ENCODE measurements at places on chromosomes 12 and 14.

DNA sequence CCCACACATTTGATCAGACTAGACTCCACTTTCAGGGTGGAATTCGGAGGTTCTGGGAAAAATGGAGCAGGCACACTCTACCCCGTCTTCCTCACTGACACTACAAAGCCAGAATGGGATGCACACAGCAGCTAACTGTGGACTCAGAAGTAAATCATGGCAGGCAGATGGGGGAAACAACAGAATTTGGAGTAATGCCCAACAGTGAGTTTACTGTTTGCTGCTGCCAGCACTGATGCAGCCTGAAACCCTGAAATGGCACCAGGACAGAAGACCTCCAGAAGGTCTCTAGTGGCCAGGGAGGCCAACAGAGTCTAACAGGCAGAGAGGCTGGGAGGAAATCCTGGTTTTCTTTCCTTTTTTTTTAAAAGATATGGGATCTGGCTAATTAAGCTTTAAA lies 24.6 kb downstream of the KCTD10 start:
- peaks cover 32% of the 10 kb centered on the region for H3K36me3 ChIP-seq
- H3K27me3 ChIP-seq, result no peaks in the 10 kb centered on the region
- no peak for DNase-seq
- no peak overlapping the region for H3K4me3 ChIP-seq
- H3K4me1 ChIP-seq, result peaks cover 2% of the 10 kb centered on the region
- no peak overlapping the region for H3K27ac ChIP-seq

- no peak overlapping the region for H3K4me3 ChIP-seq
- H3K36me3 ChIP-seq, result no peaks in the 10 kb centered on the region
- no peaks in the 10 kb centered on the region for H3K27me3 ChIP-seq
Observed at GRCh38 chr14:34180869-34181268, 230.0 kb upstream of the EGLN3 start.

GRCh38 chr14:22255017-22255950 lies 333.7 kb downstream of the DAD1 start:
- no peak overlapping the region for H3K27ac ChIP-seq
- no peaks in the 10 kb centered on the region for H3K27me3 ChIP-seq
- H3K4me1 ChIP-seq, result no peaks in the 10 kb centered on the region
- no peak for DNase-seq
- H3K36me3 ChIP-seq, result no peaks in the 10 kb centered on the region

DNA sequence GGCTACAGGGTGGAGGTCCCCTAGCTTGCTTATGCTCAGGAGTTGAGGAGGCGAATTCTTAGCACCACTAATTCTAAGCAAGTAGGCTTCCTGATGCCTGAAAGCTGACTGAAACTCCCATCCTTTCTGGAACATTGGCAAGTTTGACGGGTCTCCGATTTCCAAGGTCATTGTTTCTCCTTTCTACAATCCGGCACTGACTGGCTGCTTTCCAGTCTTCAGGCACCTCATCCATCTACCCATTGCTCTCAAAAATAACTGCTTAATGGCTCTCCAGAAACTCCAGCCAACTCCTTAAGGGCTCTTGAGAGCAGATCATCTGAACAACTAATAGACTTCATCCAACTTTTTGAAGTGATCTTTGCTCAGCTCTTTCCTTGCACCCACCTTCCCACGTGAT lies 13.3 kb downstream of the REM2 start:
- H3K27me3 ChIP-seq, result peaks cover 10% of the 10 kb centered on the region
- peaks cover 6% of the 10 kb centered on the region for H3K36me3 ChIP-seq
- H3K4me3 ChIP-seq, result no peak overlapping the region
- no peaks in the 10 kb centered on the region for H3K4me1 ChIP-seq
- no peak for DNase-seq

GRCh38 chr14:77036484-77037214 lies 8.1 kb upstream of the IRF2BPL start:
- no peaks in the 10 kb centered on the region for H3K36me3 ChIP-seq
- no peak overlapping the region for H3K4me3 ChIP-seq
- no peaks in the 10 kb centered on the region for H3K27me3 ChIP-seq
- peaks cover 13% of the 10 kb centered on the region for H3K4me1 ChIP-seq
- no peak for DNase-seq

DNA sequence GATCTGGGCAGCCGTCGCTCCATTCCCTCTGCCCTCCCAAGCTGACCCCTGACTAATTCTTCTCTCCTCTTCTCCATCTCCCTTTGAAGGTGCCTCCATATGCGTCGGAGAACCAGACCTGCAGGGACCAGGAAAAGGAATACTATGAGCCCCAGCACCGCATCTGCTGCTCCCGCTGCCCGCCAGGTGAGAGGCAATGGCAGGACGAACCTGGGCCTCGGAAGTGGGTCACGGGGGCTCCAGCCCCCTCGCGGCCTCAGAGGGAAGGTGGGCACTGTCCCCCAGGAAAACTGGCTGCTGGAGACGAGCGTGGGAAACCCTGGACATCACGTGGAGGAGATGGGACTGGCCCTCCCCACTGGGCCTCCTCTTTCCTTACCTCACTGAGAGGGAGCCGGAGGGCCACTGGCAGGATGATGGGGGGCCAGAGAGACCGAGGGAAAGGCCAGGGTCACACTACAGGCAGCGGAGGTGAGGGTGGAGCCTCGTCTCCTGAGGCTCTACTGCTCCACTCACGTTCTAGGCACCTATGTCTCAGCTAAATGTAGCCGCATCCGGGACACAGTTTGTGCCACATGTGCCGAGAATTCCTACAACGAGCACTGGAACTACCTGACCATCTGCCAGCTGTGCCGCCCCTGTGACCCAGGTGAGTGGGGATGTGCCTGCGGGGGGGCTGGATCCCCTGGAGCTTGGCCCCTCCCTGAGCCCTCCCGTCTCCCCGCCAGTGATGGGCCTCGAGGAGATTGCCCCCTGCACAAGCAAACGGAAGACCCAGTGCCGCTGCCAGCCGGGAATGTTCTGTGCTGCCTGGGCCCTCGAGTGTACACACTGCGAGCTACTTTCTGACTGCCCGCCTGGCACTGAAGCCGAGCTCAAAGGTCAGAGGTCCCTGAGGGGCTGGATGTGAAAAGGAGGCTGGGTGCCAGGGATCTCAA lies 806 bp downstream of the LTBR start:
- H3K36me3 ChIP-seq, result no peaks in the 10 kb centered on the region
- peaks cover 13% of the 10 kb centered on the region for H3K4me1 ChIP-seq
- H3K27me3 ChIP-seq, result peaks cover 8% of the 10 kb centered on the region
- H3K27ac ChIP-seq, result no peak overlapping the region
- DNase-seq, result no peak
- H3K4me3 ChIP-seq, result no peak overlapping the region

DNA sequence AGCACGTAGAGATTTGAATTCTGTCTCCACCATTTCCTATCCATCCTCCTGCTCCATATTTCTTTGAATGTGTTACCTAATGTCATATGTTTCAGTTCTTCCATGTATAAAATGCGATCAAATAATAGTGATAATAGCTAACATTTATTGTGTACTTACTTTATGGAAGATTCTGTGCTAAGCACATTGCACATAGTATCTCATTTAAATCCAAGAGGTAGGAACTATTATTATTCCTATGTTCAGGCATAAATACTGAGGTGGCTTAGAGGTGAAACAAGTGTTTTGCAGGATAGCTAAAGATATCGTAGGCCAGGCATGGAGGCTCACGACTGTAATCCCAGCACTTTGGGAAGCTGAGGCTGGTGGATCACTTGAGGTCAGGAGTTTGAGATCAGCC lies 17.5 kb upstream of the AICDA start:
- no peaks in the 10 kb centered on the region for H3K27me3 ChIP-seq
- DNase-seq, result no peak
- H3K4me1 ChIP-seq, result no peaks in the 10 kb centered on the region
- no peak overlapping the region for H3K4me3 ChIP-seq

DNA sequence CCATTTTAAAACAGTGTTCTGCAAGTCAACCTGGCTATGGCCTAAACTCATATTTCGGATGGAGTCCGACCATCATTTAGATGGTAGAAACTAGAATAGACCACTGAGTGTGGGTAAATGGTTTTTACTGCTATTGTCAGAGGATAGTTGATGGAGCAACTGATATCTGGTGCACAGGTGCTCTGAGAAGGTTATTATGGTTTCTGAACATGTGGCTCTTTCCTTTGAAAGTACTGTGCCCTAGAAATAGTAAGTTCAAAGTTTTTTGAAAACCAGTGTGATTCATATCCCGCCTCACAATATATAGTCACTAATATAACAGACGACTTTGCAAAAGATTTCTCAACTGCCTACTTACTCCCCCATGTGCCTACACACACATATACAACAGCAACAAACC lies 64.4 kb upstream of the BTG1 start:
- H3K4me3 ChIP-seq, result no peak overlapping the region
- H3K27me3 ChIP-seq, result no peaks in the 10 kb centered on the region
- no peak overlapping the region for H3K27ac ChIP-seq
- H3K4me1 ChIP-seq, result no peaks in the 10 kb centered on the region

DNA sequence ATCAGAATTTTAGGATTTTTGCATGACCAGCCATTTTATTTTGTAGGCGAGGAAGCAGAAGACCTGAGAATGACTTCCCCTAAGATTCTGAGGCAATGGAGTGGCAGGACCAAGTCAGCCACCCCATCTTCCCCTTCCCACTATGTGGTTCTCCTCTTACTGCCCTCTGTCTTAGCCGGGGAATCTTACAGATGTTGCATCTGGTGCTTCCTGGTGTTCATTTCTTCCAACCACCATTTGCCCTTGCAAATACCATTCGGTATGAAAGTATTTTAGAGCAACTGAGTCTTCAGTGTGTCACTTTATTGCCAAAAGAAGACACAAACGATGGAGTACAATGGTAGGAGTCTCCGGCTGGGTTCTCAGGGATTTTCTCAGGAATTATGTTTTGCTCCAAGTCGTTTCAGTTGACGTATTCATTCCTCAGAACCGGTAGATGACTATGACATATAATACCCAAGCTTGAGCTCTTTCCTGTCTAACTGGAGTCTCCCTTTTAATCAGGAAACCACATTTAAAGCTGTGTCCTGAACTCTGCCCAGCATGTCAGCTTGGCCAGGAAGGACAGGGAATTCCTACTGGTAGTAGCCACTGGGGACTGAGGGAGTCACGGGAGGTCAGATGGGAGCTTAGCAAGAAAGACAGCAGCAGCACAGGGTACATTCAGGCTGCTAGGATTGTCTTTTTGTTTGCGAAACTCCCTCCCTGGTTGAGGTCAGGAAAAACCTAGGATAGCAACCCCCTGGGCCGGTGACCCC lies 87.0 kb downstream of the SAMD4A start:
- H3K27ac ChIP-seq, result no peak overlapping the region
- H3K36me3 ChIP-seq, result no peaks in the 10 kb centered on the region
- H3K4me3 ChIP-seq, result no peak overlapping the region
- DNase-seq, result no peak
- no peaks in the 10 kb centered on the region for H3K27me3 ChIP-seq

DNA sequence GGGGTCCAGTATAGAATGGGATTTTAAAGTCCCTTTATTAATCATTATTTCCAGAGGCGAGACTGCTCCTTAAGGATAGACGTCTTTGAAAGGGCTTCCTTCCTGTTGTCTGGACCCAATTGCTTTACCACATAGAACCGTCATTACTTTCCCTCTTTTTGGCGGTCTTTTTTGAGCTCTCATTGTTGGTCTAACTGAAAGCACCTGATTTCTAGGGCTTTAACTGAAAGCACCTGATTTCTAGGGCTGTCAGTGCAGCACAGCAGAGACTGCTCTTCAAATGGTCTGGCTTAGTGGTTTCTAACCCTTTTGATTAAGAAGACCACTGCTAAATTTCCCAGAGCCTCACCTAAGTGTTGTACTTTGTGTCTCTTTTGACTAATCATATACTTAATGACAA lies 95.8 kb downstream of the PRKCH start:
- H3K4me3 ChIP-seq, result no peak overlapping the region
- H3K27me3 ChIP-seq, result no peaks in the 10 kb centered on the region
- DNase-seq, result no peak
- H3K27ac ChIP-seq, result no peak overlapping the region
- H3K4me1 ChIP-seq, result no peaks in the 10 kb centered on the region

All from iPS DF 6.9 (cell line).